ENCODE measurements at places on chromosomes 13 and 19. TPM values are rescaled to one million over a fixed set of nuclear protein-coding genes. Genes with fewer than 3 reads are reported as not detected.

The DZIP1 gene
- total RNA-seq, result 3.6 TPM

The RXFP2 gene
- not detected for total RNA-seq

The C13orf46 gene
- total RNA-seq, result 0.44 TPM

The ZNF442 gene
- total RNA-seq, result 1.6 TPM

The UHRF1 gene
- 6.3 TPM for total RNA-seq

The SOX1 gene
- not detected for total RNA-seq

The ONECUT3 gene
- not detected for total RNA-seq

DNA sequence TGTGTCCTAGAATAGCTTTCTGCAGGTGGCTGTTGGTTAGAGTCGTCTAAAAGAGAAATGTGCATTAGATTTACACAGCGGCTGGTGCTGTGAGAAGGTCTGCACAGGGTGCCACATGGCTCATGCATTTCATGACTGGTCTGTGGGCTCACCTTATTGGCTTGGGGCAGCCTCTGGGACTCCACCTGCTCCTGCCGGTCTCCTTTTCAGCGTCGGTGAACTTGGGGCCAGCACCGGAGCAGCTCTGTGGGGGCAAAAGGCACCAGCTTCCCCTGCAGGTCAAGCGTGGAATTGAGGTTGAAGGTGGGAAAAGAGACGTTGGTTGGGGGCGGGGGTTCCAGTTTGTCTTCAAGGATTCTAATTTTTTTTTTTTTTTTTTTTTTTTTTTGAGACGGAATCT, 3.1 kb upstream of the PNMA8C start:
- peaks cover 13% of the 10 kb centered on the region for H3K27me3 ChIP-seq
- no peak overlapping the region for H3K27ac ChIP-seq
- no peak overlapping the region for H3K4me3 ChIP-seq
- H3K36me3 ChIP-seq, result no peaks in the 10 kb centered on the region

- H3K27me3 ChIP-seq, result no peaks in the 10 kb centered on the region
- no peak for DNase-seq
- no peaks in the 10 kb centered on the region for H3K4me1 ChIP-seq
- no peak overlapping the region for H3K27ac ChIP-seq
- H3K4me3 ChIP-seq, result peak overlapping the region; percentile 80
These were observed 796 bp downstream of the ZNF304 start for GRCh38 chr19:57351867-57352266.

DNA sequence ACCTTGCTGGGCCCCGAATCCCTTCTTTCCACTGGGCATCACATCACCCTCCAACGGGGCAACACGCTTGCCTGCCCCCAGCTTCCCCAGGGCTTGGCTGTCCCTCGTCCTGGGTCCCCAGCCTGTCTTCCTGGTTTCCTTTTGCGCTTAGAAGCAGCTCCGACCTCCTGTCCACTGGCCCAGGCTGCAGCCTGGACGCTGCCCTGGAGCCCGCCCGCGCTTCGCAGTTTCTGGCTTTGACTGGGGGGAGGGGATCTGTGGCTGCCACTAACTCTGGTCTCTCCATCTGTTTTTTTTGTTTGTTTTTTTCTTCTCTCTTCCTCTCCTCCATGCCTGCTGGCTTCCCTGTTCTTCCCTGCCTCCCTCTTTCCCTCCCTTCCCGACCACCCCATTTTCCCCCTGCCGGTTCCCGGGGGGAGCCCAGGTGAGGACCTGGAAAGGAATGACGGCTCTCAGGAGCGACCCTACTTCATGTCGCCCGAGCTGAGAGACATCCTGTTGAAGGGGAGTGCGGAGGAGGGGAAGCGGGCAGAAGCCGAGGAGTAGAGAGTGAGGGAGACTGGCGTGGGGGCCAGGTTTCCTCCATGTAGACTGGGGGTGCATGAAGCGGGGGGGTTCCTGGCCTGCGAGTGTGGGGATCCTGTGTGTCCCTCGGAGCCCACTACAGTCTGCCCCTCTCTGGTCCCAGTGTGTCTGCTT, 11.5 kb upstream of the ILF3 start:
- H3K4me3 ChIP-seq, result no peak overlapping the region
- H3K27ac ChIP-seq, result no peak overlapping the region
- no peaks in the 10 kb centered on the region for H3K4me1 ChIP-seq
- no peaks in the 10 kb centered on the region for H3K27me3 ChIP-seq

DNA sequence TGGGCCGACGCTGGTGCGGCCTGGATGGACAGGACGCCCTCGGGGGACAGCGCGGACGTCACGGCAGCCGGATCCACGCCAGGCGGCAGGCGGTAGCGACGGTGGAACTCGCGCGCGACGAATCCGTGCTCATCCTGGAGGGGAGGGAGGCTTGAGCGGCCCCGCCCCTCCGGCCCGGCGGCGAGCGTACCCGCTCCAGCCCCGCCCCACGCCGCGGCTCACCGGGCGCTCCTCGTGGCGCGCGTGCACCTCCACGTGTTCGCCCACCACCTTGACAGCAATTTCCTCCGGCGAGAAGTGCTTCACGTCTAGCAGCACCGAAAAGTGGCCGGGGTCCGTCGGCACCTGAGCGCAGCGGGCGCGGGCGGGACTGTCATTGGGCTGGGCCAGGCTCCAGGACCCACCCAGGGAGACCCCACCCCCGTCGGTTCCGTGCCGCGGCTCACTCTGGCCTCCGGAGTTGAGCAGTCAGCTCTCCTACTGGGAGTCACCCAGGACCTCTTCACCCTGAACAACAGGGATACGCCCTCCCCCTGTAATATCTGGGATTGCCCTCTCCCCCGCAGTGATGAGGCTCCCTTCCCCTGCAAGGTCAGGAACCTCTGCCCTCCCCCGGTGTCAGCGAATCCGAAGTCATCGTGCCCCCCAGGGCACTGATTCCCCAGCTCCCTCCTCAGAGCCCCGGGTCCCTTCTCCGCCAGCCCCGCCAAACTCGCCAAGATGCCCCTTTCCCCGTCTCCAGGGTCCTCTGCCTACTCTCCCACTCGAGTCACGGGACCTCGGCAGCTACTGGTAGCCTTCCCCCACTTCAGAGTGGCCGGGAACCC, 1.1 kb downstream of the HSPB6 start:
- peaks cover 5% of the 10 kb centered on the region for H3K36me3 ChIP-seq
- peak; percentile 73 for DNase-seq
- H3K27me3 ChIP-seq, result no peaks in the 10 kb centered on the region
- peak overlapping the region; percentile 26 for H3K4me3 ChIP-seq
- no peaks in the 10 kb centered on the region for H3K4me1 ChIP-seq
- H3K27ac ChIP-seq, result peak overlapping the region; percentile 72

- H3K27me3 ChIP-seq, result no peaks in the 10 kb centered on the region
- DNase-seq, result no peak
- H3K36me3 ChIP-seq, result no peaks in the 10 kb centered on the region
- H3K4me3 ChIP-seq, result no peak overlapping the region
- H3K4me1 ChIP-seq, result no peaks in the 10 kb centered on the region
- no peak overlapping the region for H3K27ac ChIP-seq
These were observed 1484.8 kb upstream of the MIR17HG start for GRCh38 chr13:89862691-89863036.

GRCh38 chr13:30234619-30235162, 72.7 kb downstream of the KATNAL1 start:
- no peak overlapping the region for H3K4me3 ChIP-seq
- DNase-seq, result no peak
- H3K27me3 ChIP-seq, result no peaks in the 10 kb centered on the region
- H3K4me1 ChIP-seq, result no peaks in the 10 kb centered on the region
- H3K36me3 ChIP-seq, result no peaks in the 10 kb centered on the region
- no peak overlapping the region for H3K27ac ChIP-seq

DNA sequence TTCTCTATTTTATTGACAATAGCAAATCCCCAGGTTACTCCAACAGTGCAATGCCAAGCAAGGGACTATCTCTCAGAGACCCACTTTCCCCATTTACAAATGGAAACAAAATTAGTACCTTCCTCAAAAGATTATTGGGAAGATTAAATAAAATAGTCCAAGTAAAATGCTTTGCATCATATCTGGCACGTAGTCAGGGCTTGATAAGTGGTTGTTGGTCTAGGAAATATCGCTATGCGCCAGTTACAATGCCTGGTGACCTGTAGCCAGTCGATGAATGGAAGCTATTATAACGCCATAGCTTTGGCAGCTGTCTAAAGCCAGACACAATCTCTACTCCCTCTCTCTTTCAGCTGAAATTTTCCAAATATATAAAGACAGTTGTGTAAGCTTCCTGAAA, 220.3 kb downstream of the RAP2A start:
- DNase-seq, result no peak
- no peaks in the 10 kb centered on the region for H3K27me3 ChIP-seq
- H3K27ac ChIP-seq, result no peak overlapping the region
- no peak overlapping the region for H3K4me3 ChIP-seq
- H3K36me3 ChIP-seq, result no peaks in the 10 kb centered on the region

DNA sequence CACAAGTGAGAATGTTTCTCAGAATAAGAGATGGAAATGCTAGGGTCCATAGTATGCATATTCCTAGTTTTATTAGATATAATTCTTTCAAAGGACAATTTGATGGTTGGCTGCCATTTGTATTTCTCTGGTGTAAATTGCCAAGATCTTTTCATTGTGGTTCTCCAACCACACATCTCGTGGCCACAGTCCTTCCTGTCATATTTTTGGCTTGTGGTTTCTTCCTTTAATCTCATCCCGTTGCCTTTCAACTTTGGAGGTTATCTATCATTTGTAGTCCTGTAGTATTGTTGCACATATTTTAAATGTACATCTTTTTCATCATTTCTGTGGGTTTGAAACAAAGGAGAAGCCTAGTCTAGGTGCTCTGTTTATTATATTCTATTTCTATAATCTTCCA, 61.2 kb downstream of the WASF3 start:
- H3K27ac ChIP-seq, result no peak overlapping the region
- no peaks in the 10 kb centered on the region for H3K27me3 ChIP-seq
- H3K4me1 ChIP-seq, result no peaks in the 10 kb centered on the region
- no peak for DNase-seq
- no peak overlapping the region for H3K4me3 ChIP-seq

DNA sequence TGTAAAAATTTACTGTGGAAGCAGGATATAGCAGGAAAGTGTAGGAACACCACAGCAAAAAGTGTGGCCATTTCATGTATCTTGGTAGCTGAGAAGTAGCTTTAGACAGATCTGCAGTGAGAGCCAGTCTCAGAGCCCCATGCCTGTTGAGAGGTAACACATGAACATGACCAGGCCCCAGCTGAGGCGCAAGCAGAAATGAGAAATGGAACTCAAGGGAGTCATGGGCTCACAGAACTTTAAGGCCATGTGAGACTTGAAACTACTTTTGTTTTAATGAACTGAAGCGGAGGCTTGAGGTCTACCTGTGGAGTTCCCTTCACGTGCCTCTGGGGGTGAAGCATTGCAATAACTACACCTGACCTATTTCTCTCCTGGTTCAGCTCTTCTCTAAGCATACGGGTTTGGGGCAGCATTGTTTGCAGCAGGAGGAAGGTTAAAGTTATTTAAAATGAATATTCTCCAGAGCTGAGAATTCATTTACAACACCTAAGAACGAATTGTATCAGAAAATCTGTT, 3.3 kb downstream of the MYO16 start:
- no peak for DNase-seq
- no peaks in the 10 kb centered on the region for H3K36me3 ChIP-seq
- no peaks in the 10 kb centered on the region for H3K27me3 ChIP-seq
- H3K27ac ChIP-seq, result no peak overlapping the region

DNA sequence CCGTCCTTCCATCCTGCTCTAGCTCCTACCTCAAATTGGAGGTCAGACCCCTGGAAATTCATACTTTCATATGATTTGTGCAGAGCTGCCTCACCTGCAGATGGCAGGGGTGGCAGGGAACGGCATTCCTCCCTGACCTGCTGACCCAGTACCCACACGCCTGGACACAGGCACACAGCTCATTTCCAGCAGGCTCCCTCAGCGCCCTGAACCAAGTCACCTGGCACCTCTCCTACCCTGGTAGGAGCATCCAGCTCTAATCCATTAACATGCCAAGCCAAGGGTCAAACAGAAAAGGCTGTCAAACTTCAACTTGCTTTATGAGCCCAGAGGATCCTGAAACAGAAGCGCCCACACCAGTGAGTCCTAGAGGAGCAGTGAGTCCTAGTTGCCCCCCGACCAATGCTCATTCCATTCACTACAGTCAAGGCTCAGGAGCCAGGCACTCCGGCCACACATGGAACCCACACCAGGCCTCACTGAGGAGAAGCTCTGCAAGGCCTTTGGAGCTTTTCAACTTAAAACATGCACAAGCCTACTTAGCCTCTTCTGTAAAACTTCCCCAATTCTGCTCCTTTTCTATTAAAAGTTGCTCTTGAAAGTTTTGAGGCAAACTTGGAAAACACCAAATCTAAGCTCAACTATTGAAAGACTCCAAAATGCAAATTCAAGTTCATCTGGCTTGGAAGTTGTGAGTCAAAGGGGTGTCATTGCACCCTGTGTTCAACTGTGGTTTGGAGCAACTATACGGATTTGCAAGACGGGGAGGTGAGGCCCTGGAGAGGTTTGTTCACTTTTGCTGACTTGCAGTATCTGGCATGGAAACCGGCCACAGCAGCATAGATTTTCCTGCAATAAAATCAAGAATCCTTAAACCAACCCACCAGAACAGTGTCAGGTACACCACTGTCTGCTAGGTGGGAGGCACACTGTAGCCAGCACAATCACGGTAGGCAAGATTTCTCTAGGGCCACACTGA, 96.7 kb downstream of the CRYL1 start:
- no peak overlapping the region for H3K27ac ChIP-seq
- no peak for DNase-seq

- no peaks in the 10 kb centered on the region for H3K27me3 ChIP-seq
- peak overlapping the region; percentile 95 for H3K4me3 ChIP-seq
- DNase-seq, result peak; percentile 59
- H3K36me3 ChIP-seq, result no peaks in the 10 kb centered on the region
- no peaks in the 10 kb centered on the region for H3K4me1 ChIP-seq
These were observed 748 bp downstream of the LMNB2 start for GRCh38 chr19:2455851-2456570.

GRCh38 chr19:31314849-31315629, 34.2 kb downstream of the TSHZ3 start:
- no peak overlapping the region for H3K27ac ChIP-seq
- DNase-seq, result no peak
- no peaks in the 10 kb centered on the region for H3K36me3 ChIP-seq

- DNase-seq, result no peak
- H3K36me3 ChIP-seq, result no peaks in the 10 kb centered on the region
- no peak overlapping the region for H3K4me3 ChIP-seq
- no peak overlapping the region for H3K27ac ChIP-seq
- no peaks in the 10 kb centered on the region for H3K4me1 ChIP-seq
- H3K27me3 ChIP-seq, result no peaks in the 10 kb centered on the region
These were observed 1198.2 kb upstream of the PCDH20 start for GRCh38 chr13:62613819-62614218.

DNA sequence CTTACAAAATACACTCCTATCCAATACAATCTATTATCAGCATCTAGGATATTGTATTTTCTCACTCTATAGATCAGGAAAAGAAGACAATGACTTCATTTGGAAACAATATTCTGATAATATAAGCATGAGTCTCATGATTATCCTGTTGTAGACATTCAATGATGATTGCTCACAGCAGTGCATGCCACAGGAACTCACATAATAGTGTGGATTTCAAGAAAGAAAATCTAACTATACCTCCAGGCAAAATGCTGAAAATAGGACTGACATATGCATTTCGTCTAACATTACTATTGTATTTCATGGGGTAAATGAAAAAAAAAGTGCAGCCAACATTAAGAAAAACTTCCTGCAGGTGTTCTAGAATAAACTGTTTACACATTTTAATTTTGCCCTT, 122.6 kb downstream of the POSTN start:
- no peak overlapping the region for H3K4me3 ChIP-seq
- DNase-seq, result no peak
- H3K27me3 ChIP-seq, result no peaks in the 10 kb centered on the region
- no peaks in the 10 kb centered on the region for H3K36me3 ChIP-seq
- no peaks in the 10 kb centered on the region for H3K4me1 ChIP-seq

- no peaks in the 10 kb centered on the region for H3K36me3 ChIP-seq
- H3K27me3 ChIP-seq, result no peaks in the 10 kb centered on the region
- no peak for DNase-seq
- H3K27ac ChIP-seq, result no peak overlapping the region
These were observed 18.6 kb downstream of the PRR36 start for GRCh38 chr19:7855426-7856108.

Data from colonic mucosa (tissue), 4 donors.